ENCODE measurements at places on chromosomes 11 and 22. TPM values are rescaled to one million over a fixed set of nuclear protein-coding genes. Genes with fewer than 3 reads are reported as not detected.

GRCh38 chr11:128701936-128702335 is 8.1 kb downstream of the FLI1 start:
- H3K27ac ChIP-seq: no peak overlapping the region
- no peak overlapping the region for H3K4me3 ChIP-seq
- no peaks in the 10 kb centered on the region for H3K36me3 ChIP-seq

MAPK8IP2 gene
- 19.8 TPM for total RNA-seq

GRCh38 chr22:36550701-36551495 is 21.9 kb upstream of the EIF3D start:
- peaks cover 5% of the 10 kb centered on the region for H3K27me3 ChIP-seq
- DNase-seq: no peak
- no peaks in the 10 kb centered on the region for H3K36me3 ChIP-seq
- H3K27ac ChIP-seq: no peak overlapping the region
- H3K4me3 ChIP-seq: no peak overlapping the region

- no peak overlapping the region for H3K27ac ChIP-seq
- H3K27me3 ChIP-seq: no peaks in the 10 kb centered on the region
- peaks cover 29% of the 10 kb centered on the region for H3K4me1 ChIP-seq
These were observed 4.2 kb upstream of the KRTAP5-6 start for GRCh38 chr11:1692708-1693326.

GAS2L1 gene
- 6.5 TPM for total RNA-seq

GRCh38 chr22:19549428-19549827 is 25.2 kb upstream of the CLDN5 start:
- H3K36me3 ChIP-seq: no peaks in the 10 kb centered on the region
- no peak for DNase-seq
- H3K27ac ChIP-seq: no peak overlapping the region
- H3K27me3 ChIP-seq: no peaks in the 10 kb centered on the region

DNA sequence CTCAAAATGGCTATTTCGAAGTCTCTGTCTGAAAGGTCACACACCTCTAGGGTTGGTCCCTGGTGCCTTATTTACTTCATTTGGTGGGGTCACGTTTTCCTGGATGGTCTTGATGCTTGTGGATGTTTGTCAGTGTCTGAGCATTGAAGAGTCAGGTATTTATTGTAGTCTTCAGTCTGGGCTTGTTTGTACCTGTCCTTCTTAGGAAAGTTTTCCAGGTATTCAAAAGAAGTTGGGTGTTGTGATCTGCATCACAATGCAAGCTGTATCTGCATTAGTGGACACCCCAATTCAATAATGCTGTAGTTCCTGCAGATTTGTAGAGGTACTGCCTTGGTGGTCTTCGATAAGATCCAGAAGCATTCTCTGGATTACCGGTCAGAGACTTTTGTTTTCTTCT is 63.5 kb upstream of the TP53AIP1 start:
- H3K36me3 ChIP-seq: peaks cover 2% of the 10 kb centered on the region
- DNase-seq: no peak
- H3K27me3 ChIP-seq: no peaks in the 10 kb centered on the region
- no peaks in the 10 kb centered on the region for H3K4me1 ChIP-seq
- no peak overlapping the region for H3K27ac ChIP-seq
- H3K4me3 ChIP-seq: no peak overlapping the region

PGA5 gene
- 0.50 TPM for total RNA-seq

DNA sequence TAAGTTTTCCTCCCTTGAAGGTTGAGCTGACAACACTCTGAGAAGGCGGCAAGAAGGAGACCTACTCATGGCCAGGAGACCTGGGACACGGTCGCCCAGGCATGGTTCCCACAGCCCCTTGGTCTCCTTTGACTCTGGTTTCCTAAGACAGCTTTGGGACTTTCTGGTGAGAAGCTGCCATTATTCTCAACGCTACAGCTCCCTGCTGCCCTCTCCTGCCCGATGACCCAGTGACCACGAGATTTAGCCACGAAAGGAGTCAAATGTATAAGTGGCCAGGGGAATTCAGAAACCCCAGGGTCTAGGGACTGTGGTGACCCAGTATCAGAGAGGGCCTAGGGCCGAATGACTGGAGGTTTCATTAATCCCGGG is 699 bp upstream of the SDF2L1 start:
- H3K27ac ChIP-seq: peak overlapping the region; percentile 40
- peak; percentile 38 for DNase-seq
- no peaks in the 10 kb centered on the region for H3K27me3 ChIP-seq
- H3K4me1 ChIP-seq: peaks cover 17% of the 10 kb centered on the region
- H3K4me3 ChIP-seq: peak overlapping the region; percentile 61
- peaks cover 17% of the 10 kb centered on the region for H3K36me3 ChIP-seq

WNT11 gene
- 1.9 TPM for total RNA-seq

KRTAP5-11 gene
- not detected for total RNA-seq

GRCh38 chr11:14249121-14249963 is 109.6 kb downstream of the RRAS2 start:
- H3K27ac ChIP-seq: peak overlapping the region; percentile 70
- DNase-seq: peak; percentile 95
- no peaks in the 10 kb centered on the region for H3K27me3 ChIP-seq
- no peak overlapping the region for H3K4me3 ChIP-seq

EXT2 gene
- total RNA-seq: 96.2 TPM

DNA sequence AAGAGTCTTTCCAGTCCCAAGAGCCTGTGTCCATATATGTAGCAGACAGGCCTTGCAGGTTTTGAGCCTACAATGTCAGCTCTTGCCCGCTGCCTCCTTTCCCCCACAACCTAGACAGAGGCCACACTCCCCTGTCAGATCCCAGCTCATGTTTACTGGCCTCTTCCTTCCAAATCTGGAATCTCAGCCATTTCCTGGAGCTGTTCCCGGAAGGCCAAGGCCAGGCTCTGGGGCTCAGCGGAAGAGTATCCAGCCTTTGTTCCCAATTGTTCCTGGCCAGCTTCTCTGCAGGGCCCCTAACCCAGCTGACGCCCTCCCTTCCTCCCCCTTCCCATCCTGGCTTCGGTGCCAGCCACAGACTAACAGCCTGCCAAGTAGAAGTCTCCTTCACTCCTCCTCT is 1.0 kb upstream of the ROBO4 start:
- no peak overlapping the region for H3K4me3 ChIP-seq
- peak overlapping the region; percentile 86 for H3K27ac ChIP-seq
- DNase-seq: no peak
- no peaks in the 10 kb centered on the region for H3K36me3 ChIP-seq

IMMP1L gene
- total RNA-seq: 27.2 TPM

DNA sequence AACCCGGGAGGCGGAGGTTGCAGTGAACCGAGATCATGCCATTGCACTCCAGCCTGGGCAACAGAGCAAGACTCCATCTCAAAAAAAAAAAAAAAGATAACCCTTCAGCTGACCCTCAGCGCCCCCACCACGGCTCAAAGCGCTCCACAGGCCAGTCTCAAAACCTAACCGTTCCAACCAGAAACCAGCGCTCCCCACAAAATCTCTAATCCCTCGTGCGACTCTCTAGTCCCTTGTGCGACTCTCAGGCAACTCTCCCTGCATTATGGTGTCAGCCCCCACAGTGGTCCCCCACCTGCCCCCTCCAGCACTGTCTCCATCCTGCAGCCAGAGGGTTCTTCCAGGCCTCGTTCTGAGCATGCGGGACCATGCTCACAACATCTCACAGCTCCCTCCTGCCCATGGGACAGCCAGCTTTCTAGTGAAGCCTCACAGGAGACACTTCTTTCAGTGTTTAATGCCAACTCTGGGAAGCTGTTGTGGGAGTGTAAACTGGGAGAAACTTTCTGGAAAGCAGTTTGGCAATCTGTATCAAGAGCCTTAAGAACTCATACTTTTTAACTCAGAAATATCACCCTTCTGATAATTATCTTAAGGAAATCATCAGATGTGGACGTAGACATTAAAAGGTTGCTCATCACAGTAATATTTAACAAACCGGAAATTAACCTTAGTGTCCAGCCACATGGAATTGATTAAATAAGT is 4.2 kb upstream of the RASGRP2 start:
- no peak overlapping the region for H3K4me3 ChIP-seq
- DNase-seq: no peak
- peaks cover 4% of the 10 kb centered on the region for H3K36me3 ChIP-seq
- H3K27ac ChIP-seq: no peak overlapping the region
- peaks cover 13% of the 10 kb centered on the region for H3K27me3 ChIP-seq
- peaks cover 31% of the 10 kb centered on the region for H3K4me1 ChIP-seq

GRCh38 chr11:124922831-124923230 is 3.8 kb downstream of the HEPN1 start:
- DNase-seq: no peak
- H3K4me3 ChIP-seq: no peak overlapping the region
- no peak overlapping the region for H3K27ac ChIP-seq
- peaks cover 24% of the 10 kb centered on the region for H3K4me1 ChIP-seq
- H3K36me3 ChIP-seq: peaks cover 20% of the 10 kb centered on the region

GALNT18 gene
- 20.1 TPM for total RNA-seq

GRCh38 chr11:127939000-127939399 is 648.4 kb downstream of the ETS1 start:
- H3K36me3 ChIP-seq: no peaks in the 10 kb centered on the region
- H3K4me1 ChIP-seq: no peaks in the 10 kb centered on the region
- DNase-seq: no peak

- no peaks in the 10 kb centered on the region for H3K4me1 ChIP-seq
- H3K4me3 ChIP-seq: no peak overlapping the region
- H3K27me3 ChIP-seq: no peaks in the 10 kb centered on the region
- no peak overlapping the region for H3K27ac ChIP-seq
These were observed 194.7 kb downstream of the OR4A47 start for GRCh38 chr11:48683226-48683720.

NXPE1 gene
- total RNA-seq: not detected

GRIA4 gene
- total RNA-seq: 206 TPM

DNA sequence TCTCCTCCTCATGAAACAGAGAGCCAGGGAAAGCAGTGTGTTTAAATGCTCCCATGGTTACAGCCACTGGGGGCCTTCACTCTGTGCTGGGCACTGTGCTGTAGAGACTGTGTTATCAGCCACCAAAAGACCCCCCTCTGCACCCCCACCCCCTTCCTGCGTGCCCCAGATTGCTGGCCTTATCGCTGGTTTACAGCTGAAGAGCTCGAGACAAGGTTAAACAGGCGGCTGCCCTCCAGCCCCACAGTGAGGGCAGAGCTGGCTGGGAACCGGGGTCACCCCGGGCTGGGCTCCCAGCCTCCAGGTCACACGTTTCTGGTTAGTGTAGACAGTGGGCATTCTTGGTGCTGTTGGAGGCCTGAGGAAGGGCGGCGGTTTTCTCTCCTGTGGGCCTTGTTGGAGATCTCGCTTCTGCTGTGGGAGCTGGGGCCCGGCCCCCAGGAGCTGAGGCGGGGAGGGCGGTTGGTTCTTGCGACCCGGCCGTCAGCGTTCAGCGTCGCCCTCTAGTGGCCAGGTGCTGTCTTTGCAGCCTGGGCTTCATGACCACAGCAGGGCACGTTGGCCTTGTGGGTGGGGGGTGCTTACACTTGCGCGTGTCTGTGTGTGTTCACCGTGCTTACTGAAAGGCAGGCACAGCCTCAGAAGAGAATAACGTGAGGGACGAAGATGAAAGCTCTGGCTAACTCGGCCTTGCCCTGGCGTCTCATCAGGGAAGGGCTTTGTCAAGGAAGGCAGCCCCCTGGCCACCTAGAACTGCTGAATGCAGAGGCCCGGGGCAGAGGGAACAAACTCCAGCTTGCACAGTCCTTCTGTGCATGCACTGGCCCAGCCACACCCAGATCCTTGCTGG is 40.8 kb downstream of the TBC1D22A start:
- no peak overlapping the region for H3K4me3 ChIP-seq
- no peaks in the 10 kb centered on the region for H3K27me3 ChIP-seq
- no peak overlapping the region for H3K27ac ChIP-seq
- peaks cover 35% of the 10 kb centered on the region for H3K36me3 ChIP-seq
- H3K4me1 ChIP-seq: peaks cover 15% of the 10 kb centered on the region
- no peak for DNase-seq

GRCh38 chr22:44192098-44192815 is 11.5 kb downstream of the PARVG start:
- H3K27ac ChIP-seq: no peak overlapping the region
- H3K4me1 ChIP-seq: peaks cover 12% of the 10 kb centered on the region
- H3K36me3 ChIP-seq: no peaks in the 10 kb centered on the region
- H3K27me3 ChIP-seq: no peaks in the 10 kb centered on the region
- no peak for DNase-seq

GRCh38 chr11:58562375-58562800 is 13.3 kb downstream of the LPXN start:
- DNase-seq: no peak
- no peak overlapping the region for H3K27ac ChIP-seq
- H3K4me3 ChIP-seq: no peak overlapping the region
- no peaks in the 10 kb centered on the region for H3K4me1 ChIP-seq
- no peaks in the 10 kb centered on the region for H3K27me3 ChIP-seq

FAR1 gene
- total RNA-seq: 59.2 TPM

GRCh38 chr11:28123151-28123581 is 15.0 kb downstream of the METTL15 start:
- H3K27me3 ChIP-seq: no peaks in the 10 kb centered on the region
- H3K4me1 ChIP-seq: no peaks in the 10 kb centered on the region
- DNase-seq: no peak

DNA sequence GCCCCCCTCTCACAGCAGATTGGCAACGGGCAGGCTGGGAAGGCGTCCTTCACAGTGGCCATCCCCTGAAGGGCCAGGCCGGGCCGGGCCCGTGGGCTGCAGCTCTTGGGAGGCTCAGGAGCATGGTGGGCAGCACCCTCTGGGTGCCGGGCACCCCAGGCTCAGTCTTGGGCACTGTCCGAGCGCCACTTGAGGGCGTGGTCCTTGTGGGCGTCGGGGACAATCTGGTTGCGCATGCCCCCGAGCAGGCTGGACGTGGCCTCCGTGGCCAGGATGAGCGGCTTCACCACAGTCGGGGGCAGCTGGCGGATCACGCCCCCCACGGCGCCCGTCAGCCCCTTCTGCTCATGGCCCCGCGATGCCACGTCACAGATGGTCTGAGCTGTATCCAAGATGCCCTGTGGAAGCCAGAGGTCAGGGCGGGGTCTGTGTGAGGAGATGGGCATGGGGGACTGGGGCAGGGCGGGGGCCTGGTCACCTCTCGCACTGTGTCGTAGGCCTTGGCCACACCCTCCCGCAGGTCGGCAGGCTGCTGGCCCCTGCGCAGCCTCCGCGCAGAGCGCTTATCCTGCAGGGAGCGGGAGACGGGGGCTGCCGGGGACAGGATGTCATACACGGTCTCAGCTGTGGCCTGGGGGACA is 16.5 kb upstream of the EHD1 start:
- H3K27me3 ChIP-seq: no peaks in the 10 kb centered on the region
- no peak overlapping the region for H3K4me3 ChIP-seq
- H3K36me3 ChIP-seq: peaks cover 67% of the 10 kb centered on the region
- no peaks in the 10 kb centered on the region for H3K4me1 ChIP-seq
- no peak for DNase-seq
- H3K27ac ChIP-seq: no peak overlapping the region

GRCh38 chr11:59197991-59198390 is 14.7 kb downstream of the MPEG1 start:
- no peaks in the 10 kb centered on the region for H3K27me3 ChIP-seq
- peak; percentile 78 for DNase-seq
- peak overlapping the region; percentile 43 for H3K27ac ChIP-seq
- peaks cover 45% of the 10 kb centered on the region for H3K36me3 ChIP-seq
- H3K4me3 ChIP-seq: no peak overlapping the region

DNA sequence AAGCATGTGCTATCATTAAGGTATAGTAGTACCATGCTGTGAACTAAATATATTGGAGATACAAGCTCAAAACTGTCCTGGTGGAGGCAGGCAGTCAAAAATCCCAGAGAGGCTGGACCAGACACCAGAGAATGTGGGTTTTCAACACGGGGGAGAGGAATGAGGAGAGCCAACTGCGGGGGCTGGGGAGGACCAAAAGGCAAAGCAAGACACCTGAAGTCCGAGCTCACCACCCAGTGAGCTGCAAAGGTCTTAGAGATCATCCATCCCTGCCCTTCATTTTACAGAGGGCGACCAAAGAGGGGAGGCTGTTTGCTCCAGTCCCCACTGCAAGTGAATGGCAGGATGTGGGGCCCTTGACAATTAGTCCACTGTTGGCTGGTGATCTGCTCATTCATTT is 10.0 kb downstream of the RIBC2 start:
- H3K36me3 ChIP-seq: peaks cover under 1% of the 10 kb centered on the region
- no peak overlapping the region for H3K4me3 ChIP-seq
- H3K4me1 ChIP-seq: peaks cover 7% of the 10 kb centered on the region
- H3K27ac ChIP-seq: no peak overlapping the region
- no peak for DNase-seq
- no peaks in the 10 kb centered on the region for H3K27me3 ChIP-seq
